ENCODE measurements at places on chromosomes 6 and 20.

DNA sequence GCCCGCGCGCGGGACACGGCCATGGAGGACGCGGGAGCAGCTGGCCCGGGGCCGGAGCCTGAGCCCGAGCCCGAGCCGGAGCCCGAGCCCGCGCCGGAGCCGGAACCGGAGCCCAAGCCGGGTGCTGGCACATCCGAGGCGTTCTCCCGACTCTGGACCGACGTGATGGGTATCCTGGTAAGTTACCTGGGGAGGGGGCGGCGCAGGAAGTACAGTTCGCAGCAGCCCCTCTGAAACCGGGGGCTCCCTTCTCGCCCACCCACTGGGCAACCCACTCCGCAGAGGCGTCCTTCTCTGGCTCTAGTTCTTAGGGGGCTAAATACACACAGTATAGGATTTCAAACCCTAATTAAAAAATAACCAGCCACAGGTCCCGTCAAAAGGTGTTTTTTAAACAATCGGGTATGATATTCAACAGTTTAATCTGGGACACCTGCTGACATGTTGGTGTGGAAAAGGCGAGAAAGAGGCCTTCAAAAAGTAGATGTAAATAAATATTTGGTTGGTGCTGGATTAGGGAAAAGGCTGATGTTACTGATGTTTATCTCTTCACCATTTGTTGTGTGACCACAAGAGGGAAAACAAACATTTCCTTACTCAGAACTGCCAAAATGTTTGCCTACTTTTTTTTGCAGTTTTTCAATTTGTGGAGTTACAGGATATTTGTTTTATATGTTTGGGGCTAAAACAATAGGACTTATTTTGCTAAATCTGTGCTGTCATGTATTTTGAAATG lies 577 bp downstream of the SASH1 start:
- no peak for DNase-seq

DNA sequence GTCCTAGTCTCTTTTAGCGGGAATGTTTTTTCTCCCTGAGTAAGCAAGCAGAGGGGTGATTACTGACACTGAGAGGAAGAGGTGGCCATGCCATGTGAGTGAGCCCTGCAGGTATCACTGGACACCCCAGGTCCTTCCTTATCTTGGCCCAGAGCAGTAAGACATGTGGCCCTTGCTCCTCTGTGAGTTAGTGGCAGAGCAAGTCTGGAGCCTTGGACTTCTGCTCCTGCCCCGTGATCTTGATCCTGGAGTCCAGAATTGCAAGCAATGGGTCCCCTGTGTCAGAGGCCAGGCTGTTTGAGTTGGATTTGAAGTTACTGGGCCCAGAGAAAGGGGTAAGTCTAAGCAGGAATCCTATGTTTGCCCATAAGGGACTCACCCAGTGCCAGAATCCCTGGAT lies 92.1 kb upstream of the EMILIN3 start:
- no peak for DNase-seq

GRCh38 chr20:63500151-63500901 lies 1.4 kb upstream of the EEF1A2 start:
- no peak for DNase-seq

- no peak for DNase-seq
Measured at GRCh38 chr6:127618729-127619128, 41.8 kb downstream of the C6orf58 start.

- no peak for DNase-seq
Measured at GRCh38 chr6:5501837-5502236, 240.5 kb downstream of the FARS2 start.

- DNase-seq, result no peak
Measured at GRCh38 chr6:135222623-135223022, 41.5 kb downstream of the MYB start.

DNA sequence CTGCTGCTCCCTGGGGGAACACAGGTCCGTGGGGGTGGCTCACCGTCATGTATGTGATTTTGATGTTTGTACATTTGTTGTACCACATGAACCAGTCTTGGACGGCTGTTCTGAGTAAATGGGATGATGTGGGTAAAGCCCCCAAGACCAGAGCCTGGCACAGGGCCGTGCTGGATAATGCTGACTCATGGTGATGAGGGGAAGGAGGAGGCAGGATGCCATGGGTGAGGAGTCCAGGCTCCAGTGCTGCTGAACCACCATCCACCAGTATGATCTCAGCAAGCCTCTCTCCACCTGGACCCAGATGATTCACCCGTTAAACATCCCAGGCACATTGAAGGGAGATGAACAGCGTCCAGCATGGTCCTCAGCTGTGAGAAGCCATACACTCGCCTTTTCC lies 9.6 kb upstream of the APCDD1L start:
- no peak for DNase-seq

DNA sequence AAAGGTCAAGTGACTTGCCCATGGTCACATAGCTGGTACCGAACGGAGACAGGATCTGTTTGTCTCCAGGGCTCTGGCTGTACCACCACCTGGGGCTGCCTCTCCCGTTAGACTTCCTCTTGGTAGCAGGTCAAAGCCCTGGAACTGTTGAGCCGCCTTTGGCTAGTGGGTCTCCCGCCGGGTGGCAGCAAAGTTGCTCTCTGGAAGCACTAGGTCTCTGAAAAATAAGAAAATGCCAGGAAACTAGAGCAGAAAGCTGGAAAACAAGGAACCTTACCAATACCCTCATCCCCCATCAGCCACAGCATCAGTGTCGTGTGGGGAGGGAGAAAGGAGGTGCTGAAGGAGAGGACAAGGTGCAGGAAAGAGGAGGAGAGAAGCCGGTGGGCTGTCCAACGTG lies 291.0 kb upstream of the SUPT3H start:
- DNase-seq, result no peak

DNA sequence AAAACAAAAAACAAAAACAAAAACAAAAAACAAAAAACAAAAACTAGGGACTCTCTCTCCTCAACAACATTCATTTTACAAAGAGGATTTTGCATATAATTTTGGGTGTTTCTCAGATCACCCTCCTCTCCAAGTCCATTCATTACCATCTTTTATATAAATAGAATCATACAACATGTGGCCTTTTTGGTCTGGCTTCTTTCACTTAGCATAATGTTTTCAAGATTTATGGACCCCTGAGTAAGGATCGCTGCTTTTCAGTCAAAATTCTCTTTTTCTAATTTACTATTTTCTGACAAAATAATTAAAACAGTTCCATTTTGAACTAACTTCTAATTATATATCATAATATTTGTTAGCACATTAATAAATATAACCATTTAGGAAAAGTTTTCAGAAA lies 94.8 kb downstream of the UBE3D start:
- DNase-seq, result no peak

GRCh38 chr20:11266571-11266970 lies 592.8 kb upstream of the JAG1 start:
- DNase-seq, result no peak

DNA sequence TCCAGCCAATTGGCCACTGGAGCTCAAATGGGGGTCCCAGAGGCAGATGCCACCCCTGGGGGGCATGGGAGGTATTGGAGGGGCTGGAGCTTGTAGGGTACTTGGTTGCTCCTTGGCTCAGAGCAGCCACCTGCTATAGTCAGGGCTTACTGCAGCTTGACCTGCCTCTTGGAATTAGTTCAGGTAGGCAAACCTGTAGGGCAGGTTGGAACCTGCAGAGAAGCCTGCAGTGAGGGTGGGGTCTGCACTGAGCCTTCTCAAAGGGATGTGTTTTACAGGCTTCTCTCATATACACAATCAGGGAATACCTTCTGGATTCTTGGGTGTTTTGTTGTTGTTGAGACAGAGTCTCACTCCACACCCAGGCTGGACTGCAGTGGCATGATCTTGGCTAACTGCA lies 94.2 kb upstream of the MYL9 start:
- DNase-seq, result no peak

DNA sequence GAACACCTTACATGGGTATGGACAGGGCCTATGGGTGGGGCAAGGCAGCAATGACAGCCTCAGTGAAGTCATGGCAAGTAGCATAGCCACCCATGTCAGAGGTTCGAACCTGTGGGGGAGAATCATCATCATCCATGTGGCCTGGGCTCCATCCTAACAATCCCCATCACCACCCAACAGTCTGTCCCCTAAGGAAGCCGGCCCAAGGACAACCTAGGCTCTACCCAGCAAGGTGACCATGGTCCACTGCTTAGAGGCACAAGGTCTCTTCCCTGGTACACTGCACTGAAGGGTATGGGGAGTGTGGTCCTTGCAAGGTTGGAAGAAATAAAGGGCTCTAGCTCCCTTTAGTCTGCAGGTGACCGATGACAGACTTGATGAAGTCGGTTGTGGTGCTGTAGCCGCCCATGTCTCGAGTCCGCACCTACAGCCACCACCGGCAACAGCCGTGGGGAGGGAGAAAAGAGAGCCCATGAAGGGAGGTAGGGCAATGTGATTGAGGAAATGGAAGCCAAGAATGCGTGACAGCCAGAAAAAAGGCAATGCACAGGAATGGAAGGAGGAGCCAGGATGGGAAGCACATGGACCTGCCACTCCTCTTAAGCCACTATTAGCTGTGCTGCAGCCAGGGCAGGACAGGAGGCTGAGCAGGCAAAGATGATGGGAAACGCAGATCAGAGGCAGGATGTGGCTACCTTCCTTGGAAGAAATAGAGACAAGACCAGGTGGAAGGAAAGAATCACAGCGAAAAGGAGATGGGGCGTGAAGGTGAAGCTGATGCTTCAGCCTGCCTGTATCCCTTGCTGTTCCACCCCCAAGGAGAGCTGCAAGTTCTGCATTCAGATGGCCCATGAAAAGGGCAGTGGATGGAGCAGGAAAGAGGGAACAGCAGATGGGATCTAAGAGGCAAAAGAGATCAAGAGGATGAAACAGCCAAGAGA lies 5.3 kb downstream of the IDH3B start:
- DNase-seq, result no peak

DNA sequence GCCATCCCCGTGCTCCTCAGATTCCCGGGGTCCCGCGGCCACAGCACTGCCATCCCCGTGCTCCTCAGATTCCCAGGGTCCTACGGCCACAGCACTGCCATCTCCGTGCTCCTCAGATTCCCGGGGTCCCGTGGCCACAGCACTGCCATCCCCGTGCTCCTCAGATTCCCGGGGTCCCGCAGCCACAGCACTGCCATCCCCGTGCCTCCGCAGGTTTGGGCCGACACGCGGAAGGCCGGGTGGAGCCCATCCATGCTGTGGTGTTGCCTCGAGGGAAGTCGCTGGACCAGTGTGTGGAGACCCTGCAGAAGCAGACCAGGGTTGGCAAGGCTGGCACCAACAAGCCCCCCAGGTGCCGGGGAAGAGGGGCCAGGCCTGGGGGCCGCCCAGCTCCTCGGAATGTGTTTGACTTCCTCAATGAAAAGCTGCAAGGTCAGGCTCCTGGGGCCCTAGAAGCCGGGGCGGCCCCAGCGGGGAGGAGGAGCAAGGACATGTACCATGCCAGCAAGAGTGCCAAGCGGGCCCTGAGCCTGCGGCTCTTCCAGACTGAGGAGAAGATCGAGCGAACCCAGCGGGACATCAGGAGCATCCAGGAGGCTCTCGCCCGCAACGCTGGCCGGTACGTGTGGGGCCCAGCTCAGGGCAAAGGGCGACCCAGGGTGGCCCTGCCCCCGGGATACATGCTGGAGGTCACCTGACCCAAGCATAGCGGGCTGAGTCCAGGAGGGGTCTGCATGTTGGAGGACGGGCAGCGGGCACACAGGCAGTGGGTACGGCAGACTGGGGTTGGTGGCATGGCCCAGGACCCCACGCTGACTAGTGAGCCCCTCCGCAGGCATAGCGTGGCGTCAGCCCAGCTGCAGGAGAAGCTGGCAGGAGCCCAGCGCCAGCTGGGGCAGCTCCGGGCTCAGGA lies 1.3 kb upstream of the LIME1 start:
- no peak for DNase-seq

- no peak for DNase-seq
Measured at GRCh38 chr6:30840935-30841643, 43.2 kb upstream of the DDR1 start.

- DNase-seq, result no peak
Measured at GRCh38 chr6:157961153-157961831, 20.4 kb upstream of the SYNJ2 start.

GRCh38 chr6:7183707-7184106 lies 75.9 kb downstream of the RREB1 start:
- no peak for DNase-seq

DNA sequence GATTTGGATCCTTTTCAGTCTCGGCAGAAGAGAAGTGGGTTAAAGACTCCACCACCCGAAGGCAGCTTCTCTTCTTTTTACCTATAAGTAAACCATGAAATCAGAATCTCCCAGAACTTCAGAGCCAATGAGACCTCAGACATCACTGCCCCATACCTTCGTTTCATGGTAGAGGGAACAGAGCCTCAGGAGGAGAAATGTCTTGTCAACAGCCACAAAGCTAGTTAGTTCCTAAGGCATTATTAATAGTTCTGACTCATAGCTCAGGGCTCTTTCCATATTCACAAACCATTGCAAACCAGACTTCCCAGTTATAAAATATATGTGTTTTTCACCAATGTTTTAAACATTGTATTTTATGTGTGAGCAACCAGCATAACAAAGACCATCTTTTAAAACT lies 118.7 kb upstream of the RIPOR2 start:
- DNase-seq, result no peak
